ENCODE measurements at places on chromosomes 5 and 9.

DNA sequence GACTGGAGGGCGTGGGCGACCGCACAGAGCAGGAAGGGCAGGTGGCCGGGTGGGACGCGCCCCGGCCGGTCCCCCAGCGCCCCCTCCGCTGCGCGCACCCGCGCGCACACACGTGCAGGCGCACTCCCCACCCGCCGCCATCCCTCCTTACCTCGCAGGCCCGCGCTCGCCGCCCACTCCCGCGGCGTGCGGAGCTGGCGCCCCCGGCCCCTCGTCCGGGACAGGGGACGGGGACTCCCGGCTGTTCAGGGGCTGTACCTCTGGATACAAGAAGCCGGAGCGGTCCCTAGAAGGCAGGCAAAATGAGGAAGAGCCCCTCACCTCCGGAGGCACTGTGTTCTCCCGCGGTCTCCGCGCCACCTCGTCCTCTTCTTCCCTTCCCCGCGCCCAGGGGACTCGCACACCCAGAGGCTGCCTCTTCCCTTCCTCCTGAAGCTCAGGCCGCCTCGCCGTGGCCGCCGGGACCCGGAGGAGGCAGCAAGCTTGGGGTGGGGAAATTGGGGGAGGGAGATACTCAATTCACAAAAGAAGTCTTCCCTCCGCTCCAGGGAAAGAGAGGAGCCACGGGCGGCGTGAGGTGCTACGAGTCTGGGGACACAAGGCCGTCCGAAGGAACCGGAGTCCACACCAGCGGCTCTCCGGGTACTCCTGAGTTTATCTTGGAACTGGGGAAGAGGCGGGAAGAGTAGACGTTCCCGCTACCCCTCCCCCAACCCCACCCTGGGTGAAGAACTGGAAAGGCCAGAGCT is 1.4 kb upstream of the GABRB2 start:
- DNase-seq: no peak

GRCh38 chr5:42963412-42963811 is 76.7 kb downstream of the ANXA2R start:
- DNase-seq: no peak

DNA sequence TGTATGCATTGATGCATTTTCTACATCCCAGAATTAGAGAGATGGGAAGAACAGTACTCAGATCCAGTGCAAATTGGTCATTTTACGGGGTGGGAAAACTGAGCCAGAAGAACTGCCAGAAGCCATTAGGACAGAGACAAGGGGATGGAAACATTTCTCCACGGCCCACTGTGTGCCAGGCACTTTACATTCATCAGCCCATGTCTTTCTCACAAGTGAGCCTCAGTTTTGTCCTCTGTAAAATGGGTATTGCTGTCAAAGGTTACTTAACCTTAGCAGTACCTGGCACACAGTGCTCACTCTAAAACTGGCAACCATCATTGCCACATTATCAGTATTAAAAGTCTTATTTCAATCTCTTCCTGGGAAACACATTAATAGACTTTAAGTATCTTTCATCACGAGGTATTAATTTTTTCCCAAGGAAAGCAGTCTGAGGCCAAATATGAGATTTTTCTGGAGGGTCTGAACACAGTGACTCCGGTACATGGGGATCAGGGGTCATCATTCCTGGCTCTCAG is 5.2 kb downstream of the DUSP1 start:
- DNase-seq: no peak

DNA sequence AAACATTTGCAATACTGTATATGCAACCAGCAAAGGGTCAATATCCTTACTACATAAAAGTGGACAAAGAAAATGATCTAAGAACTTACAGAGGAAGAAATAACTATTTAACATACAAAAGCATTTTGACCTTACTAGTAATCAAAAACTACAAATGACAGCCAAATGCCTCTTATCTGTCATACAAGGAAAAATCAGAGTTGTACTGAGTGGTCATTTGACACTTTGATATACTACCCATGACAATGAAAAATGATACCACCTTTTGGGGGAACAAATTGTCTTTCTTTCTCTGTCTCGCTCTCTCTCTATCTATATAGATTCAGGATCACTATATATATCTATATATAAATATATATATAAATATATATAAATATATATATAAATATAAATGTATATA is 50.4 kb upstream of the ZSWIM6 start:
- no peak for DNase-seq

All from NCI-H460 (cell line).